ENCODE measurements at places on chromosomes 4 and X. TPM values are rescaled to one million over a fixed set of nuclear protein-coding genes. Genes with fewer than 3 reads are reported as not detected.

Gene CPZ
- total RNA-seq: 0.32 TPM

DNA sequence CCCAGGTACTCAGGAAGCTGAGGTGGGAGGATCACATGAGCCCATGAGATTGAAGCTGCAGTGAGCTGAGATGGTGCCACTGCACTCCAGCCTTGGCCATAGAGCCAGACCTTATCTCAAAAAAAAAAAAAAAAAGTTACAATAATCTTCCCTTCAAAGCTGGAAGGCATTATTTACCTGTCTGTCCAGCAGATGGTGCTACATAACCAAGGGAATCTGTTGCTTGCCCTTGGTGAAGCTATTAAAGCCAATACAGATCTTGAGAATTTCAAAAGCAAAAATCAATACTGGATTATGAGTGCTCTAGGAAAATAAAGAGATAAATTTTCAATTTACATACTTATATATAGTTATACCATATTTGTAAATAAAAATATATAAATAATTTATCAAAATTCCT is 25.9 kb downstream of the PKD2 start:
- no peak for DNase-seq

DNA sequence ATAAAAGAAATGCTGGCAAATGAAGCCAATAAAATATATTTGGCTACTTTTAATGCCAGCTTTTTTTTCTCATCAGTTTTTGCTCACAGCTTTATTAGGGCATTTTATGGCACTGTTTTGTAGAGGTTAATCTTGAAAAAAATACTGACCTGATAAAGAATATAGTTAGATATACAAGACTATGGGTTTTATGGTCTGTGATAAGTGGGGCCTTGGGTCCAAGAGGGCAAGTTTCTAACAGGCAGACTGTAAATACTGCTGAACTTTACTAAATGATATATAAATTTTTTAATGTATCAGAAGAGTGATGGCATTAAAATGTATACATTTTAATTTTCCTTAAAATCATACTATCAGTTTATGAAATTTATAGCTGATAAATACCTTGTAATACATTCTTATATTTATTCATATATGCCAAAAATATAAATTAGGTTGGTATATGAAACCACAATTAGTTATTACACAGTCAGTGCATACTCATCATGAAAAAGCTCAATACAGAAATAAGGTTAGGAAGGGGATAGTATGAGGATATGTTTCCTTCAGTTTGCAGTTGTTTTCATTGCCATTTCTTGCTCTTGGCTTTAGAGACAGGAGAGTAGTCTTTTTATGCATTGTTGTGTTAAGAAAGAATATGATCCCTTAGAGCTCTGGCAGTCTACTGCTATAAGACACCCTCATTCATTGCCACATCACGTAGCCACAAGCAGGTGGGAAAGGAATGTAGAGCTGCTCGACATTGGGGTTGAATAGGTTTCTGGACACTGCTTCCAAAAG is 146.6 kb downstream of the TLL1 start:
- DNase-seq: no peak

Gene C4orf46
- 3.7 TPM for total RNA-seq

GRCh38 chr4:107951551-107951950 is 20.2 kb downstream of the CYP2U1 start:
- no peak for DNase-seq

DNA sequence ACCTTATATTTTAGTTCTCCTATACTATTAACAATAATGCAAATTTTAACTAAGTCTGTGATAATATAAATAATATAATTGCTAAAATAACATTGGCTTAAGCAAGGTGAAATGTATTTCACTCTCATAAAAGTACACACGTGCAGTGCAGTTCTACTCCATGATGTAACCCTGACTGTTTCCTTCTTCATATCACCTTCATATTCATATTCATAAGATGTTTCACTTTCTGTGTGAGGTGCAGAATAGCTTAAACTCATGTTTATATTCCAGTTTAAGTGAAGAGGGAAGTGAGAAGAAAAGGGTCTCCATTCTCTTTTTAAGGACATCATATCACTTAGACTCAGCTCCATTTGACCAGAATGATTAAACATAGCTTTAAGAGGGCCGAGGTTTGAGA is 1810.0 kb upstream of the PCDH10 start:
- DNase-seq: no peak

Gene CD99
- total RNA-seq: 179 TPM

GRCh38 chrX:73647212-73647611 is 84.2 kb downstream of the CHIC1 start:
- DNase-seq: no peak

Gene SPOCK3
- not detected for total RNA-seq

DNA sequence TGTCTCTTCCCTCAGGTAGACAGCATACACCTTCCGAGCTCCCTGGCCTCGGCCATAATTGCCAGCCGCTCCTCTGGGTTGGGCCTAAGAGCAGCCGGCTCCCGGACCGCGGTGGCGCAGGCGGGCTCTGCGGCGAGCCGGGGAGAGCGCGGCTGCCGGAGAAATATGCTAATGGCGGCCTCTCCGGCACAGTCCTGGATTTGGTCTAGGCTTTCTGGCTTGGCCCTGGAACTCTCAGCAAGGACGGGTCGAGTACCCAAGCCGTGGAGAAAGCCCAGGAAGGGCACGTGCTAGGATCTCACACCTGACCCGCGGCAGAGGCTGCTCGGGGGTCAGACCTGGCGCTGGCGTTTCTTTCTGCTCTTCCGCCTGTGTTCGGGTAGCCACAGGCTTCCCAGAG is 18.6 kb upstream of the ZIC3 start:
- no peak for DNase-seq

Gene GC
- total RNA-seq: 5.2 TPM

- DNase-seq: no peak
Observed at GRCh38 chr4:129394635-129395034, 298.7 kb downstream of the C4orf33 start.

DNA sequence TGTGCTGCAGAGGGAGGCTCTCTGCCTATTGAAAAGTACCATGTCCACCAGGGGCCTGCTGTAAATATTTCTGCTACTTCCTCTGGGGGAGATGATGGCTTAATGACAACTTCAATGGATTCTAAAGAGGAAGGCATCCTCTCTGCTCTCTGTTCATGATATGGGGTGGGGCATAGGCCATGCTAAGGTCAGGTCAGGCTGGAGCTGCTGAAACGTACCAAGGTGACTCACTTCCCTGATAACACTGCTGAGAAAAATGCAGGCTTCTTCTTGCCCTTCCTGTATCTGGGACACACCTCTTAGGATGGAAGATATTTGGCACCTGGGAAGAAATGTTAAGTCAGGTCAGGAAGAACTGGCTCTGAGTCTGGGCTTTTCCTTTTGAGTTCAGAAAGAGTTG is 31.5 kb downstream of the HS3ST1 start:
- DNase-seq: no peak

Gene SATL1
- 0.45 TPM for total RNA-seq

Gene MAGED4
- total RNA-seq: 2.8 TPM

Gene PLK4
- total RNA-seq: 5.6 TPM

- DNase-seq: no peak
Observed at GRCh38 chr4:153005899-153006381, 69.8 kb downstream of the FHDC1 start.

- DNase-seq: no peak
Observed at GRCh38 chr4:173486714-173487392, 43.2 kb downstream of the HAND2 start.

Gene REPS2
- total RNA-seq: 8.7 TPM
